ENCODE measurements at places on chromosomes 7 and 10.

DNA sequence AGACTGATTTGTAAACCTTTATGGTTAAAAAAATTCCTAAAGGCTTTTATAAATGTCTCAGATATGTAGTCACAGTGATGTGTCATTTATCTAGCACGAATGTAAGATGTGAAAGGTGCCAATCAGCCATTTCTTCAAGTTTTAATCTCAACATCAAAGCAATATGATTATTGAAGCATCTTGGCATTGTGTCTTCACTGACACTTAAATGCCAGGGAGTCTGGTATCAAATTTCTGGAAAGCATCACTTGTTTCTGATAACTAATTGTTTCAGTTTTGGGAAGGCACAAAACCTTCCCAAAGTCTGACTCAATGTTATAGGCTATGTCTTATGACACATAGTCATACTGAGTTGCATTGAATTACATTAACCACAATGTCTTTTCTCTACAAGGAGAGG lies 492.0 kb upstream of the CNTNAP2 start:
- DNase-seq, result no peak

- no peak for DNase-seq
Observed at GRCh38 chr7:75532639-75533038, 40.5 kb downstream of the SPDYE5 start.

DNA sequence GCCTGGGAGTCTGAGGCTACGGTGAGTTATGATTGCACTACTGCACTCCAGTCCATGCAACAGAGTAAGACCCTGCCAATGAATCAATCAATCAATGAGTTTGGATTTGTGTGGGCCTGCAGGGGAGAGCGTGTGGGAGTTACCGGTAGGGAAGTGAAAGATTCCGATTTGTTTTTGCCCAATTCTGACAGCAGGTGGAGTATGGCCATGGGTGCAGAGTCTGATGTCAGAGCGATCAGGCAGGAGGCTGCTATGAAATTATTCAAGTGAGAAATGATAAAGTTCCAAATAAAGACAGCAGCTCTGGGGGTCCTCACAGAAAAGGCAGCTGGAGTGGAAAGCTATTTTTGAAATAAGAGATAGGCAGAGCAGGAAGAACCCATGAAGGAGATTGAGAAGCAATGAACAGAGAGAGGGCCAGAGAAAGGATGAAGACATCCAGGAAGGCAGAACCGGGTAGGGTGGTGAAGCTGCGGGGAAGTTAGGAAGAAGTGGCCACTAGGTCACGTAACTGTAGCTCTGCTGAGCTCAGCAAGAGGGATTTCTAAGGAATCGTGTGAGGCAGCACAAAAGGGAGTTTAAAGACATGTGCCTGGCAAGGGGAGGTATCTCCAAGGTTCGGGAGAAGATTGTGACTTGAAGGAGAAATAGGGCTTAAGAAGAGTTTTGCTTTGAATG lies 93.7 kb upstream of the NMT2 start:
- DNase-seq, result no peak

- DNase-seq, result no peak
Observed at GRCh38 chr7:101916876-101917275, 99.5 kb downstream of the CUX1 start.

DNA sequence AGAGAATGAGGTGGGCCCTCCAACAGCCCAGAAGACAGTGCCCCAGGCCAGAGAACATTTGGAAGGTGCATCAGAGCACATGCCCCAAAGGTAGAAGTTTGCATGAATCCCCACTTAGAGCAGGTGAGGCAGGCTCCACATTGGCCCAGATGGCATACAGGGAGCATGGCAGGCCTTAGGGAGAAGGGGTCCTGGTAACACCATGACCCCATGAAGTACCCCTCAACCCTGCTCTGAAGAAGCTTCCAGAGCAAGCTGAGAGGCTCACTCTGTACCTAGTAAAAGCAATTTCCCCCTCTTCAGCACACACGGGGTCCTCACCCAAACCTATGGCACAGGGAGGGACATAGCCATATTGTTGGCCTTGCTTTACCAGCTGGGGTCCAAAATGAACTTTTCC lies 162.6 kb downstream of the BUB3 start:
- DNase-seq, result no peak

DNA sequence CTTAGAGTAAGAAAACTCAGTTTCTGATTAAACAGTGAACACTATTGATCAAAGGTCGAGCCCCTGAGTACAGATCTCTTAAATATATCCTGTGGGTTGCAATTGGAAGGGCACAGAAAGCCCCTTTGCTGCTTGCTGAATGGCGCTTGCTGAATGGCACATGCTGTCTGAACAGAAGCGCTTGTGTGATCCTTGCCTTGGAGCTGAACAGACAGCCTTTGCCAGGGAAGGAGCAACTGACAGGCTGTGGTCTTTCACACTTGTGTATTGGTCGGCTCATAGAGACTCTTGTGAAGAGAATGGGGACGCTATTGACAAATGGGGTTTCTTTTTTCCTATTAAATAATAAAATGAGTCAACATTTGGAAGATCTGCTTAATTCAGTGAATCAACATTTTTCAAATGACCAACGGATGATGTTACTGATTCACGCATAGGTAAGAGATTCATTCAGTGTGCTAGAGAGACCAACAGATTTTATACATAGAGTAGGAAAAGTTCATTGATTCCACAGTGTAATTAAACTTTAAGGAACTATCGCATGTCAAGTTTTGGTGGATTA lies 99.4 kb upstream of the TNS3 start:
- DNase-seq, result no peak

GRCh38 chr7:150937848-150938561 lies 40.1 kb downstream of the KCNH2 start:
- no peak for DNase-seq

- no peak for DNase-seq
Observed at GRCh38 chr10:94223702-94224370, 138.9 kb downstream of the NOC3L start.

- no peak for DNase-seq
Observed at GRCh38 chr7:44348851-44349781, 23.7 kb upstream of the CAMK2B start.

DNA sequence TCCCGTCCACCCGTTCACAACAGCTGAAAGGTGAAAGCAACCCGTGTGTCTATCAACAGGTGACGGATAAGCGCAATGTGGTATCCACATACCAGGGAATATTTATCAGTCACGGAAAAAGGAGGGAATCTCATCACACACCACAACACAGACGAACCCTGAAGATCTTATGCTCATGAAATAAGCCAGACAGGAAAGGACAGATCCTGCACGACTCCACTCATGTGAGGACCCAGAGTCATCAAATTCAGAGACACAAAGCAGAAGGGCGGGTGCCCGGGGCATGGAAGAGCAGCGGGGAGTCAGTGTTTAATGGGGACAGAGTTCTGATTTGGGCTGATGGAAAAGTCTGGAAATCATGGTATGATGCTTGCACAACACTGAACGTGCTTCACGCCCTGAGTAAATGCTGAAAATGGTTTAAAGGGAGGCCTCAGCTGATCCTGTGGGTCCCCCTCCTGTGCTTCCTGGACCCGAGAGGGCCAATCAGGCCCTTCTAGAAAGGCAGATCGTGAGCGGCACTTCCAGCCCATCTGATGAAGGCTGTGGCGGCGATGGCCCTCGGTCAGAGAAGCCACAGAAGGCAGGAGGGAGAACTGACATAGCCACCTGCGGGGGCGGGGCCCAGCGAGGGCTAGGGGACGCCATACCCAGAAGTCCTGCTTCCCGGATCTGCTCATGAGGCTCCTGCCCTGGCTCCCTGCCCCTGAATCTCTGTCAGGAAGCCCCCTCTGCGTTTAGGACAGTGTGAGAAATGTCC lies 19.1 kb downstream of the WDR86 start:
- DNase-seq, result no peak
